ENCODE measurements at places on chromosomes 2 and 18. TPM values are rescaled to one million over a fixed set of nuclear protein-coding genes. Genes with fewer than 3 reads are reported as not detected.

VWC2L gene
- total RNA-seq = not detected

REG1B gene
- not detected for total RNA-seq

SNTG2 gene
- total RNA-seq = 9.9 TPM

GRHL1 gene
- total RNA-seq = 61.6 TPM

REG3G gene
- total RNA-seq = not detected

PLGLB2 gene
- total RNA-seq = 0.83 TPM

B3GNT7 gene
- 2.2 TPM for total RNA-seq

SCG2 gene
- total RNA-seq = 0.39 TPM

TOGARAM2 gene
- 0.31 TPM for total RNA-seq

FSIP2 gene
- total RNA-seq = 5.8 TPM

Measured in ureter (tissue), 1 donor.